ENCODE measurements at places on chromosomes 2 and 18.
A peak's percentile ranks its signal among the peaks of the same experiment; 100 is the strongest.

GRCh38 chr2:161358838-161359237, 50.6 kb downstream of the PSMD14 start:
- no peak for DNase-seq

- no peak for DNase-seq
These were observed 44.0 kb downstream of the COLEC12 start for GRCh38 chr18:456361-457139.

GRCh38 chr2:143525402-143525860, 396.2 kb downstream of the ARHGAP15 start:
- DNase-seq, result no peak

GRCh38 chr2:240192661-240193060, 52.2 kb upstream of the OTOS start:
- no peak for DNase-seq

DNA sequence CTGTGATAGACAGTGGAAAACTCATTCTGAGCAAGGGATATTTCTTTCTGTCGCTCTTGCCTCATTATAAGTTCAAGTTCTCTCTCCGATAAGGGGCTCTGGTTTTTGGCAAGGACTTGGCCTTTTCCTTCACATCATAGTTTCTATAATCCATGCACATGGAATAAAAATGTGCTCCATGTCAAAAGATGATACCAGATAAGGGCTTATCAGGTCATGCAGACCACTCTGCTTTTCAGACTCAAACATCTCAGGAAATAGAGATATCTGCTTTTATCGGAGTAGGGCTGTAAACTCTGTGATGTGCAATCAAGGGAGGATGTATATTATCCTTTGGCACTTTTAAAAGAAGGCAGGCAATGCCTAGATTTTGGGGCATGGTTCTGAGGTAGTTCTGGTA, 45.0 kb upstream of the DARS1 start:
- no peak for DNase-seq

- no peak for DNase-seq
These were observed 10.9 kb downstream of the ANKRD23 start for GRCh38 chr2:96832754-96833507.

DNA sequence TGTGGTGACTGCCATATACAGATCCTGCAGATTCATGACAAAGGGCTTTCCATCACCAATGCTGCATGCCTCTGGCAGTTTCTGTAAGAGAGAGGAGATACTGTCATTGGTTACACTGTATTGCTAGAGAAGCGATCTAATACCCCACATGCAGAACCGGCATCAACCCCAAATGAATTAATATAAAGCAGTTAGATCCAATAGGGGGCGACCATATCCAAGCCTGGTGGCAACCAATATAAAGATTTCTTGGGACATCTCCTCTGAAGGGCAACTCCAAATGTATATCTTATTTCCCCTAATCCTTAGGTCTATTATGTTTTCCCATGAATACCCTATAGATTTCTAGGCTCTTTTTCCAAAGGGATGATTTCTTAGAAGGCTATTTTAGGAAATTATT, 17.4 kb upstream of the IHH start:
- DNase-seq, result no peak

DNA sequence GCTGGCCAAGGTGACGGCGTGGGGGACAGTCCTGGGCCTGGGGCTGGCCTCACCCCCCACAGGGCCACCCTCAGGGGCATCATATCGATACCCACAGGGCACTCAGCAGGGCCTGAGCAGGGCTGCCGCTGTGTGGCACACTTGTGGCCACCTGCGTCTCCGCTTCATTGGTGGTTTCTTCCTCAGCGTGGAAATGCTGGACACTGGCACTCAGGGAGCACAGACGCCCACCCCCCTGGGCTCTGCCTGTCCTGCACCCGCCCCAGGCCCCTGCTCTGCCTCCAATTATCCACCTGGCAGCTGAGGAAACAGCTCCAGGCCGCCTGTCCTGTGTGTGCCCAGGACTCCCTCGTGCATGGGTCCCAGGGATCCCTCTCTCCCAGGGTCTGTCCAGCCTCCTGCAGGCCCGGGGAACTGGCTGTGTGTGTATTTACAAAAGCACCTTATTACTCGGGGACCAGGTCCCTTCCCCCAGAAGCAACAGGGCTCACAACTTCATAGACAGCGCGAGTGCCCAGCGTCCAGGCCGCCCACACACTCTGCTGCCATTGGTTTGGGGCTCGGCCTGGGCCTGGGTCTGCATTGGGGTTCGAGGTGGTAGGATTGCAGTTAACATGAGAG, 13.1 kb downstream of the CROCC2 start:
- DNase-seq, result peak; percentile 5

- no peak for DNase-seq
These were observed 78.7 kb upstream of the RGPD5 start for GRCh38 chr2:109715313-109715805.

DNA sequence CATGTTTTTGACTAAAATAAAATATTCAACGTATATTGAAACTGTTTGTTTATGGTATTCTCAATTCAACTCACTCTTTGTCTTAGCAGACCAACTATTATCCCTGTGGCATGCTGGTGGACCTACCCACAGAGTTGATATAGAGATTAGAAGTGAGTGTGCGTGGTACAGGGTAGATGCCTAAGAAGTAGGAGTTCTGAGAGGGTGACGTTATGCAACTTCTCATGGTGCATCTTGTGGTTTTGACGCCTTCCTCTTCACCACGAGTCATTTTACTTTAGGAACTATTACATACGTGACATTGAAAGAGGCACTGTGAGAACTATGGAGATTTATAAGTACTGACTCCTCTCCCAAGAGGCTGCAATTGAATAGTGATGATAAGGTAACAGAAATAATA, 26.6 kb upstream of the NAPG start:
- DNase-seq, result no peak

GRCh38 chr2:22824618-22825017, 560.4 kb upstream of the KLHL29 start:
- DNase-seq, result no peak
